ENCODE measurements at places on chromosomes 2 and 18.

DNA sequence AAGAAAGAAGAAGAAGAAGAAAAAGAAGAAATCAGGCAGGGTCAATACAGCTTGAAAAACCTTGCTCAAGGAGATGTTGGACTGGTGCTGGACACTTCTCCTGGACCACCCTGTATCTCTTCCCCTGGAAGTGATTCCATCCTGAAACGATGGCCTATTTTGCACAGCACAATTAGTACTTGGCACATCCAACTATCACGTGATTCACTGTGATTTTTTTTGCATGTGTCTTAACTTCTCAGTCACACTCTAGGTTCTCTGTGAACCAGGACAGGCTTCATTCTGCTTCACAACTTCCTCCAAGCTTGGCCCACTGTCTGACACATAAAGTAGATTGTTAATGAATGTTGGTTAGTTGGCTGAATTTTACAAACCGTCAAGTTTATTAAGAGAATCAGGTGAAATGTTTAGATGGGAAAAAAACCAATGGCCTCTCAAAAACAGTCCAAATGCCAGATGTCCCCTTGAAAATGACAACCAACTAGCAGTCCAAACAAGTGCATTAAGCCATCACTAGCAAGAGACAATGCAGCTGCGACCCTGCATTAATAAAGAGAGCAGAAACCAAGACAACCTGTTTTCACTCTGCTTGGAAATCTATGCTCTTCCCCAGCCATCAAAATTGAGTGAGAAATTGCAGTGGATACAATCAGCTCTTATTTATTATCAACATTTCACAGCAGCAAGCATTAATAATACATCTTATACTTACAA is 300.0 kb upstream of the CHAC2 start:
- no peak for DNase-seq

DNA sequence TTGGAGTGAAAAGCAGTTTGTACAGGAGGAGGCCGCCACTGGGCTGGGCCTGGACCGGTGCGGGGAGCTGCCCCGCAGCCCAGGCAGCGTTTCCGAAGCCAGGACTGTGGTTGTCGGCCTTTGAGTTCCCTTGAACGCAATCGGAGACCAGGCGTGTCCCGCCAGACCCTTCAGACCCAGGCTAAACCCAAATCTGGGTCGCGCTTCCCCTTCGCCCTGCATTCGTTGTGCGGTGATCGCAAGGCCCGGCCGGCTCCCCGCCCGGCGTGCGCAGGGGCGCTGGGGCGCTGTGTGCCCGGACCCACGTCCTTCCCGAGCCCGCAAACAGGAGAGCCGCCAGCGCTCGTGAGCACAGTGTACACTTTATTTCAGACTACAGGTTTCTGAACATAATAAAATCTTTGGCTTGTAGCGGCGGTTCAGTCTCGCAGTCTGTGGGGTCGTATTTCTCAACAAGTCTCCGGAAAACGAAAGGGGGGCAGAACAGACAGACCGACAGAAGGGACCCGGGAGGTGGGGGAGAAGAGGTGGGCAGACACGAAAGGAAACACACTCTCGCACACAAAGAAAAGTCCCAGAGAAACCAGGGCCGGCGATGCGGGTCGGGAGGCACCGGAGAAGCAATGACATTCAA is 5.5 kb downstream of the EN1 start:
- DNase-seq: no peak

- no peak for DNase-seq
Observed at GRCh38 chr2:181163139-181163538, 182.7 kb downstream of the UBE2E3 start.

DNA sequence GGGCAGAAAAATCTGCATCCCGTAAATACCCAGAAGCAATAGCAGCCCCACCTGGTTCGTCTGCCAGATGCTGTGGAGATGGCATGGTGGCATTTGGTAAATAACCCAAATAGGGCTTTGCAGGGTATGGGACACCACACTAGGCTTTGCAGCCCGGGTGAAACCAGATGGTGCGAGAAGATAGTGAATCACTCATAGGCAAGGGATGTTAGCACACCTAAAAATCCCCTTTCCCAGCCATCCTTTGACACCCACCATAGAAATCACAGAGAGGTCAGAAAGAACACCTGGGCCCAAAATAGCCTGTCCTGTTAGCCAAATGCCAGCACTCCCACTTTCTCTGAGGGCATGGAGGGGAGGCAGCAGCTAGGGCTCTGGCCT is 47.6 kb downstream of the BCL11A start:
- DNase-seq: no peak

- peak; percentile 52 for DNase-seq
Observed at GRCh38 chr2:102932501-102932900, 170.7 kb downstream of the TMEM182 start.

DNA sequence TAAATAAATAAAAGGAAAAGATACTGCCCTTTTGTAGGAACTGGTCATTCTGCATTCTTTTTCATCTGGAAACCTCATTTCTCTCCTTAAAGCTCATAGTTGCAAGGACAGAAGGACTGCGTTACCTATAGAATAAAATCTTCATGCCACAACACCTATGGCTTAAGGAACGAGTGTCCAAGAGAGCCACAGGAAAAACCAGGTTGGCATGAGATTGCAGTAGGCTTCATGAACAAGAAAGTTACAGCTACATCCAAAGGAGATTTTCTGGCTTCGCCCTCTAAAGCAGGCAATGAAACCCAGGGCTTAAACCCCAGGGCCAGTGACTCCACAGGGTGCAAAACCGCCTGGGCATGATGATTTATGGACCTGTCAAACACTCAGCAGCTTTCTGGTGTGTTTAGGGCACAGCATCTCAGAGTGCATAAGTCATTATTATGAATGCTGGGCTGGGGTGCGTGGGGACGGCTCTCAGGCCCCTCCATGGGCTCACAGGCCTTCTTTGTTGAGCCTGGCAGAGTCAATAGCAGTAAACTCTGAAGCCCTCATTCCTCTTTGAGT is 30.7 kb upstream of the PIEZO2 start:
- DNase-seq: no peak

DNA sequence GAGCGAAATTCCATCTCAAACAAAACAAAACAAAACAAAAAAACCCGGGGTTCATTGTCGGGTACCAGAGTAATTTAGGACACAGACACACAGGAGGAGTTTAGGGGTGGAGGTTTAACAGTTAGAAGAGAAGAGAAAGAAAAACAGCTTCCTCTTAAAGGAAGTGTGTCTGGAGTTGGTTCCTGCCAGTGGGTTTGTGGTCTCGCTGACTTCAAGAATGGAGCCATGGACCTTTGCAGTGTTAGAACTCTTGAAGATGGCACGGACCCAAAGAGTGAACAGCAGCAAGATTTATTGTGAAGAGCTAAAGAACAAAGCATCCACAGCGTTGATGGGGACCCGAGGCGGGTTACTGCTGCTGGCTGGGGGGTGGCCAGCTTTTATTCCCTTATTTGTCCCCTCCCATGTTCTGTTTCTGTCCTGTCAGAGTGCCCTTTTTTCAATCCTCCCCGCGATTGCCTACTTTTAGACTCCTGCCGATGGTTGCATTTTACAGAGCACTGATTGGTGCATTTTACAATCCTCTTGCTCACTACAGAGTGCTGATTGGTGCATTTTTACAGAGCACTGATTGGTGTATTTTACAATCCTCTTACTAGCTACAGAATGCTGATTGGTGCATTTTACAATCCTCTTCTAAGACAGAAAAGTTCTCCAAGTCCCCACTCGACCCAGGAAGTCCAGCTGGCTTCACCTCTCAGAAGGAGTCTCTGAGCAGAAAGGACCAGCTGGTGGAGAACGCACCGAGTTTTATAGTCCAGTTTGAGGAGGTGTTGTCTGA is 28.7 kb upstream of the ATP8B1 start:
- no peak for DNase-seq

- no peak for DNase-seq
Observed at GRCh38 chr18:23998018-23998417, 16.5 kb upstream of the TTC39C start.

- no peak for DNase-seq
Observed at GRCh38 chr2:191206613-191207471, 38.4 kb upstream of the MYO1B start.

DNA sequence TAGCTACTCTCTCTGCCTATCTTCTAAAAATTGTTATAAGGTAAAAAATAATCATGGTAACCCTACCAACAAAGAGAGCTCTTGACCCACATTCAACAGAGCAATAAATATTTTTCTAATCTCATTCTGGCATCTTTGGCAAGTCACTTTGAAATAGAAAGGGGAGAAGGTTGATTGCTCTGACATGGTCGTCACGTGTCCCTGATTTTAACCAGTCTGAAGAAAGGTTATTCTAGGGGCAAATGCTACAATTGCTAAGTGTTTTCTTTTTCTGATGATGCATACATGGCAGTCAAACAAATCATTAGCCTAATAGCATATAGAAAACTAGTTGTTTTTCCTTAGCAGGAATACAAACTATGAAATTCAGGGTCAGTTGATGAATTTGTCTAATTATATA is 153.3 kb upstream of the MAP3K20 start:
- no peak for DNase-seq

DNA sequence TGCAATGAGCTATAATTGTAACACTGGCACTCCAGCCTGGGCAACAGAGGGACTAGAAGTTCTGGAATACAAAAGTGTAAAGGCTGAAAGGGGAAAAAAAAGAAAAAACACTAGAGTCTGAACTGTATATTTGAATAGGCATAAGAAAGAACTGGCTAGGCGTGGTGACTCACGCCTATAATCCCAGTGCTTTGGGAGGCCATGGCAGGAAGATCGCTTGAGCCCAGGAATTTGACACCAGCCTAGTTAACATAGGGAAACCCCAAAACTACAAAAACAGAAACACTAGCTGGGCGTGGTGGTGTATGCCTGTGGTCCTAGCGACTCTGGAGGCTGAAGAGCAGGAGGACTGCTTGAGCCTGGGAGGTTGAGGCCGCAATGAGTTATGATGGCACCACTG is 70.6 kb downstream of the SAP130 start:
- DNase-seq: no peak

GRCh38 chr2:100964681-100965169 is 37.4 kb upstream of the RPL31 start:
- DNase-seq: no peak

GRCh38 chr18:34977838-34978532 is 63.2 kb upstream of the MAPRE2 start:
- no peak for DNase-seq

DNA sequence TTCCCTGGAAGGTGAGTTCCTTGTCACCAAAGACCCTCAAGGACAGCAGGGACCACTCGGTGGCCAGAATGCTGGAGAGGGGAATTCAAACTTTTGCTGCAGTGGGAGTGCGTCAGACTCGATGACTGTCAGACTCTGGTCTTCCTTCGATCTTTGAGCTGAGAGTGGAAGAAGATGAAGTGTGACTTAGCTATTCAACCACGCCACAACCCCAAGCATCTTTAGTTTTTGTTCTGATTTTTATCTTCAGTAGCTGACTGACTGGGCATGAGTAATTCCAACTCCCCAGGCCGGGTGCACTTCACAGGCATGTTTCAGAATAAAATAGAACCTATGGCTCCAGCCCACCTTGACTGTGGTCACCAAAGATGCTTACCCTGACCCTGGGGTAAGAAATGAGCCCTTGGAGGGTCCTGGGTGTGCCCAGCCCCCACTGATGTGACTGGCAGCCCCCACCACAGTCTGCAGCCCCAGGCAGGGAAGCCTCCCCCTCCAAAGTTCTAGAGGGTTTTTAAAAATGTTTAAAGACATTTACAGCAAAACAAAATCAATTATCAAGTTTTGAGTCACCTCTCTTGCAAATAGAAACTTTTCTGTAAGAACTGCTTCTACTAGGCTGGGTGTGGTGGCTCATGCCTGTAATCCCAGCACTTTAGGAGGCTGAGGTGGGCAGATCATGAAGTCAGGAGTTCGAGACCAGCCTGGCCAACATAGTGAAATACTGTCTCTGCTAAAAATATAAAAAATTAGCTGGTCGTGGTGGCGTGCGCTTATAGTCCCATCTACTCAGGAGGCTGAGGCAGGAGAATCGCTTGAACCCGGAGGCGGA is 24.9 kb upstream of the YWHAQ start:
- no peak for DNase-seq

- DNase-seq: no peak
Observed at GRCh38 chr2:50752237-50752636, 279.7 kb downstream of the NRXN1 start.

- no peak for DNase-seq
Observed at GRCh38 chr18:71431171-71431570, 1113.0 kb downstream of the CBLN2 start.

GRCh38 chr18:39260565-39260964 is 1695.0 kb upstream of the CELF4 start:
- DNase-seq: no peak

GRCh38 chr18:5093902-5094301 is 103.2 kb downstream of the AKAIN1 start:
- no peak for DNase-seq

DNA sequence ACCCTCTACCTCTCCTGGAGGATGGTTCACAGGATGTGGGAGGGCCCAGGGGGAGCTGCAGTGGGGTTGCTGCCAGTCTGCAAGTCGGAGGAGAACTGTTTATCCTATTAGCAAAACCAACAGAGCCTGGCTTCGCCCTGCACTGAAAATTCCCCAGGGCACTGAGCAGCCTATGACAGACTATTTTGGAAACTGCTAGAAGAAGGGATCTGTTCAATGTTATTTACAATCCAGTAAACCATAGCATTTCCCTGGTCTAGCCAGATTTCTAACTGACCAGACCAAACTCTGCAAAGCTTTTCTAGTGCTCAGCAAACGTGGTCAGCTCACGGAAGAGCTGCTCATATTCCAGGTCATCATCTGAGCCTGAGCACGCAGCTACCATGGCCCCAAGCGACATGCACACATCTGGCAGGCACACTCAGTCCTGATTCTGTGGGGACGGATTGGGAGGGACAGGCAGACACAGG is 64.8 kb upstream of the PID1 start:
- no peak for DNase-seq

- DNase-seq: no peak
Observed at GRCh38 chr2:137316075-137316474, 550.7 kb downstream of the THSD7B start.

DNA sequence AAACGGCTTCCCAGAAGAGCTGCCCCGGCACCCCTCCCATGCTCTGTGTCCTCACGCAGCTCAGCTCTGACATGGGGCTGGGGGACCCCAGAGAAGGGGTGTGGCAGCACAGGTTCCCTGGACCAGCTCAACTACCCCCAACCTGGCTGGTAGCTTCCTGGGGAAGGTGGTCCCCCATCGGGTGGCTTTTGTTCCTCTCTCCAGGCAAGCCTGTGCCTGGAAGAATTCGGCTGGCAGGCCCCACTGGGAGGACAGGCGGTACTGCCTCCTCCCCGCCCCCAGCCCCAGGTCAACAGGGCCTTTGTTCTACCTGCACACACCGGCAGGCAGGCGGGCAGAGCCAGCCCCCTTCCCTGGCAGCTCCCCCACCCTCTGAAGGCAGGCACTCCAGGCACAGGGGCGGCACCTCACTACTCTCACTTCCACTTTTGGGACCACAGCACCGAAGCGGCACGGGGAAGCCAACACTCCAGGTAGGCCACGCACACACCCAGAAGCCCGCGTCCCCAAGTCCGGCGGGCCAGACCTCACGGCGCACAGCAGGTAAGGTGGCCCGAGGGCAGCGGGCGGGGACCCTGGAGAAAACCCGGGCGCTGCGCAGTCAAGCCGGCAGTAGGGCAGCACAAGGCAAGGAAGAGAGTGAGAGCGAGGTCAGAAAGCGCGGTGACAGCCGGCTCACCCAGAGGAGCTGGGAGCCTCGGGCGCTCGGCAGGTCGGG is 1.3 kb downstream of the HS6ST1 start:
- DNase-seq: peak; percentile 11

Data from SW480 (cell line).